ENCODE measurements at places on chromosomes 13 and 19.

GRCh38 chr13:51158365-51158764 lies 47.3 kb upstream of the C13orf42 start:
- H3K4me3 ChIP-seq, result no peak overlapping the region
- H3K36me3 ChIP-seq, result no peaks in the 10 kb centered on the region
- no peak for DNase-seq

DNA sequence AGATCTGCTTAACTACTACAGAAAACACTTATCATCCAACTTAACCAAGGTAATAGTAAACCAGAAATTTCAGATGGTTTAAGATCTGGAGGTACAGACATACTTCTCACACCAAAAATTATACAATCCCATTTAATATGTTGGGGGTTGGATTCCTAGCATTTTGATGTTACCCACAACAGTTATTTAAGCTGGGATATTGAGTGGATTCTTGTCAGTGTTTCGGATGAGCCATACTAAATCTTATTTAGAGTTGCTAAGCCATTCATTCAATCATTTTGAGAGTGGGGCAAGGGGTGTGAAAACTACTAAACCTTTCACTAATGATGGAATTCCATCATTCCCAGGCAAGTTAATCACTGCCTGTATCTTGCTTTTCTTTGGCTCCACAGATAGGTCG lies 40.6 kb downstream of the KATNAL1 start:
- H3K4me3 ChIP-seq, result no peak overlapping the region
- no peak for DNase-seq
- no peaks in the 10 kb centered on the region for H3K27me3 ChIP-seq
- H3K4me1 ChIP-seq, result no peaks in the 10 kb centered on the region

DNA sequence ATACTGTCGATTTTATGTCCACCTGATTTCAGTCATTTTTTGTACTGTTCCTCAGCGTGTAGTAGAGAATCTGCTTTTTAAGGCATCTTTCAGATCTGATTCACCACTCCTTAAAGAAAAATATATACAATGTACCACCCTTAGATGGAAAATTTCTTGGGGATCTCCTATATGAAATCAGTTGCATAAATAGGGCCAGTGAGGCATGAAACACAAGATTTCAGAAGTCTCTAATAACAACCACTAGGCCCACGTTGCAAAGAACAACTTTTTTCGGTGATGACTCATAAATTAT lies 1.4 kb downstream of the USP12 start:
- no peaks in the 10 kb centered on the region for H3K27me3 ChIP-seq
- no peak for DNase-seq
- peak overlapping the region; percentile 90 for H3K27ac ChIP-seq

DNA sequence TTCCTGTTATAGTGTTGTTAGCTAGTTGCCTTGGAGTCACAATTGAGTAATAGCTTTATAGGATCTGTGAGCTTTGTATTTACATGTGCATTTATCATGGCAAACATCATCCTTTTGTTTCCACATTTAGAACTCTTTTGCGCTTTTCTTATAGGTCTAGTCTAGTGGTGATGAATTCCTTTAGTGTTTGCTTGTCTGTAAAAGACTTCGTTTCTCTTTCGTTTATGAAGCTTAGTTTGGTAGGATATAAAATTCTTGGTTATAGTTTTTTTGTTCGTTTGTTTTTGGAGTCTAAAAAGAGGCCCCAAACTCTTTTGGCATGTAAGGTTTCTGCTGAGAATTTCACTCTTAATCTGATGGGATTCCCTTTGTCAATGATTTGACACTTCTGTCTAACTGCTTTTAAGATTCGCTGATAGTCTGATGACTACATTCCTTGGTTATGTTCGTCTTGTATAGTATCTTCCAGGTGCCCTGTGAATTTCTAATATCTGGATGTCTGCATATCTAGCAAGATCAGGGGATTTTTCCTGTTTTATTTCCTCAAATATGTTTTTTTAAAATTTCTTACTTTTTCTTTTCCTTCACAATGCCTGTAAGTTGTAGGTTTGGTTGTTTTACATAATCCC lies 20.2 kb downstream of the DNAJC3 start:
- peaks cover 3% of the 10 kb centered on the region for H3K4me1 ChIP-seq
- DNase-seq, result no peak
- no peaks in the 10 kb centered on the region for H3K27me3 ChIP-seq
- H3K27ac ChIP-seq, result no peak overlapping the region
- no peaks in the 10 kb centered on the region for H3K36me3 ChIP-seq
- H3K4me3 ChIP-seq, result no peak overlapping the region

GRCh38 chr13:57375876-57376275 lies 208.9 kb downstream of the PRR20E start:
- no peak overlapping the region for H3K4me3 ChIP-seq
- no peaks in the 10 kb centered on the region for H3K4me1 ChIP-seq
- DNase-seq, result no peak
- no peak overlapping the region for H3K27ac ChIP-seq
- no peaks in the 10 kb centered on the region for H3K27me3 ChIP-seq

DNA sequence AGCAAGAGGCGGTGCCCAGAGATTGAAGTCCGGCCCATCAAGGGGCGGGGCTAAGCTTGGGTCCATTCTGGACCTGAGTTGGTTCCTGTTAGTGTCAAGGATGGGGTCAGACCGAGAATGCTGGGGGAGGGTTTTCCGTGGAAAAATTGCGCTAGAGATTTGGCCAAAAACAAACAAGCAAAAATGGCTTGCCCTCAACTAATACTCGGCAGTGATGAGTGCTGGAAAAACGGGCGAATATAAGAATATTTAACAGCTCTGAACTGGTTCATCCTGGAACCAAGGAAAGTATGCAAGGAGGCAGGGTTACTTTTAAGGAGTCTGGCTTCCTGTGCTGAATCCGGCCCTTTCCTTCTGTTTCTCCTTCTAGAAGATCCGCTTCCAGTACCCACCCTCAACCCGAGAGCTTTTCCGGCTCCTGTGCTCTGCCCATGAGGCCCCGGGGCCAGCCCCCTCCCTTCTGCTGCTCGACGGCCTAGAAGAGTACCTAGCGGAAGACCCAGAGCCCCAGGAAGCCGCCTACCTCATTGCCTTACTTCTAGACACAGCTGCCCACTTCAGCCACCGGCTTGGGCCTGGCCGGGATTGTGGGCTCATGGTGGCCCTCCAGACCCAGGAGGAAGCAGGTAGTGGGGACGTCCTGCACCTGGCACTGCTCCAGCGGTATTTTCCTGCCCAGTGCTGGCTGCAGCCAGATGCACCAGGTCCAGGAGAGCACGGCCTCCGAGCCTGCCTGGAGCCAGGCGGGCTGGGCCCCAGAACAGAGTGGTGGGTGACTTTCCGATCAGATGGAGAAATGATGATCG lies 880 bp downstream of the SWSAP1 start:
- H3K4me1 ChIP-seq, result peaks cover 31% of the 10 kb centered on the region
- H3K4me3 ChIP-seq, result peak overlapping the region; percentile 43

GRCh38 chr19:30666301-30666803 lies 294.2 kb downstream of the ZNF536 start:
- peak; percentile 83 for DNase-seq
- no peaks in the 10 kb centered on the region for H3K36me3 ChIP-seq
- H3K4me3 ChIP-seq, result no peak overlapping the region
- no peaks in the 10 kb centered on the region for H3K27me3 ChIP-seq
- H3K27ac ChIP-seq, result peak overlapping the region; percentile 81

GRCh38 chr19:17404621-17405249 lies 695 bp downstream of the BST2 start:
- peak overlapping the region; percentile 73 for H3K27ac ChIP-seq
- H3K4me3 ChIP-seq, result peak overlapping the region; percentile 40
- no peaks in the 10 kb centered on the region for H3K27me3 ChIP-seq
- no peaks in the 10 kb centered on the region for H3K4me1 ChIP-seq

DNA sequence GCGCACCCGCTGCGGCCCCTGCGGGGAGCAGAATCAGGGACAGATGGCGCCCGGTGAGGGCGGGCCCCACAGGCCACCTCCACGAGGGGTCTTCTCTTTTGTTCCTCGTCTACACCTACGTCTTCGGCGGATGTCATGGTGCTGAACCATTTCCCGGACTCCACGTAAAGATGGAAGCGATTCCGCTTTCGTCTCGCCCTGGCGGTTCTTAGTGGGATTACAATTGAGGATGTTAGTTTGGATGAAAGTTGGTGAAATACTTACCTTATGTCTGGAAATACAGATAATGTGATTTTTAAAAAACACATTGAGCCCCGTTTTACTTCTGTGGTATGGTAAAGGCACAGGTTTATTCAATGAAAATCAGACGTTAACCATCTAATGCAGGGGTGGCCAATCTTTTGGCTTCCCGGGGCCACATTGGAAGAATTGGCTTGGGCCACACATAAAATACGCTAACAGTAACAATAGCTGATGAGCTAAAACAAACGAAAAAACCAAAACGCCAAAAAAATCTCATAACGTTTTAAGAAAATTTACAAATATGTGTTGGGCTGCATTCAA lies 1.4 kb upstream of the ZMYM5 start:
- peak overlapping the region; percentile 47 for H3K4me3 ChIP-seq
- H3K27me3 ChIP-seq, result no peaks in the 10 kb centered on the region
- peak overlapping the region; percentile 97 for H3K27ac ChIP-seq
- DNase-seq, result no peak
- H3K36me3 ChIP-seq, result no peaks in the 10 kb centered on the region

DNA sequence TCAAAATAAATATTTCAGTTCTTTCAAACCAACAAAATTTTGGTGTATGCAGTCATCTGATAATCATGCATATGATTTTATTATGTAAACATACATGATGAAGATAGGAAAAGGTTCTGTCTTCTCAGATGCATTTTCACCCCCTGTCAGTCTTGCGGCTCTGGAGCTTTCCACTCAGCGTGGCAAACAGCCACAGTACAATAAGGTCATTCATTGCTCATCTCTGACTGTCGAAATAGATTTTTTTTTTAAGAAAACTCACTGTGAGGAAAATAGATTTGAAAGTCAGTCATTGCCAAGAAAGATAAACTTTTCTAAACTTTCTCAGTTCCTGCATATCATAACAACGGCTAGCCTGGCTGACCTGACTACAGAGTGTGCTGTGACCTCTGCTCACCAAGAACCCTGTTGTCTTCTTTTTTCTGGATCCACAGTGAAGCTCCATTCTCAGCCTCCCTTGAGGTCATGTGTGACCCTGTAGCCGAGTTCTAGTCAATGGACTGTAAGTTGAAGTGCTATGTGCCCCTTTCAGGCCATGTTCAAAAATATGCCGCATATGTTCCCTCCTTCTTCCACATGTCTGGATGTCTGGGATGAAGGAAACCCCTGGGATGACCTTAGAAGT lies 519.6 kb downstream of the KLF5 start:
- no peaks in the 10 kb centered on the region for H3K4me1 ChIP-seq
- H3K36me3 ChIP-seq, result no peaks in the 10 kb centered on the region
- DNase-seq, result no peak
- no peak overlapping the region for H3K4me3 ChIP-seq
- H3K27ac ChIP-seq, result no peak overlapping the region

- no peak overlapping the region for H3K27ac ChIP-seq
- H3K36me3 ChIP-seq, result no peaks in the 10 kb centered on the region
- no peaks in the 10 kb centered on the region for H3K27me3 ChIP-seq
- DNase-seq, result no peak
- no peaks in the 10 kb centered on the region for H3K4me1 ChIP-seq
Measured at GRCh38 chr13:23637829-23638228, 67.6 kb downstream of the TNFRSF19 start.

- H3K4me1 ChIP-seq, result no peaks in the 10 kb centered on the region
- no peak overlapping the region for H3K4me3 ChIP-seq
- no peak for DNase-seq
- H3K27ac ChIP-seq, result no peak overlapping the region
- no peaks in the 10 kb centered on the region for H3K27me3 ChIP-seq
Measured at GRCh38 chr19:57935731-57936130, 529 bp upstream of the ZNF418 start.

GRCh38 chr19:10100163-10100785 lies 2.2 kb downstream of the ANGPTL6 start:
- DNase-seq, result no peak
- no peak overlapping the region for H3K27ac ChIP-seq
- peaks cover 5% of the 10 kb centered on the region for H3K4me1 ChIP-seq
- no peak overlapping the region for H3K4me3 ChIP-seq

GRCh38 chr19:40284501-40285352 lies at the start of gene AKT2:
Gene AKT2 (minus strand): TSS chr19:40285345. CDS start chr19:40265267, 20,078 bp downstream.
- H3K27me3 ChIP-seq, result no peaks in the 10 kb centered on the region
- peaks cover 18% of the 10 kb centered on the region for H3K4me1 ChIP-seq
- no peaks in the 10 kb centered on the region for H3K36me3 ChIP-seq
- DNase-seq, result no peak

DNA sequence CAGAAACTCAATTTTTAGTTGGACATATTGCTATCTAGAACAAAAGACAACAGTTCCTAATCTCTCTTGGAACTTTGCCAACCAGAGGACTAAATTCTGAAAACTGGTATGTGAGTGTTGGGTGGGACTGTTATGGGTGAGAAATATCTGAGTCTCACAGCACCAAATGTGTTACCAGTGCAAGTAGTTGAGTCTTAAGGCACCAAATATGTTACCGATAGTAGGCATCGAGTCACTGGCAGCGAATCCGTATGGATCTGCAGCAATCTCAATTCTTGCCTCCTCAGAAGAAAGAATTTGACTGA lies 575.2 kb downstream of the DACH1 start:
- DNase-seq, result no peak
- H3K27ac ChIP-seq, result no peak overlapping the region
- H3K27me3 ChIP-seq, result no peaks in the 10 kb centered on the region
- H3K4me3 ChIP-seq, result no peak overlapping the region

DNA sequence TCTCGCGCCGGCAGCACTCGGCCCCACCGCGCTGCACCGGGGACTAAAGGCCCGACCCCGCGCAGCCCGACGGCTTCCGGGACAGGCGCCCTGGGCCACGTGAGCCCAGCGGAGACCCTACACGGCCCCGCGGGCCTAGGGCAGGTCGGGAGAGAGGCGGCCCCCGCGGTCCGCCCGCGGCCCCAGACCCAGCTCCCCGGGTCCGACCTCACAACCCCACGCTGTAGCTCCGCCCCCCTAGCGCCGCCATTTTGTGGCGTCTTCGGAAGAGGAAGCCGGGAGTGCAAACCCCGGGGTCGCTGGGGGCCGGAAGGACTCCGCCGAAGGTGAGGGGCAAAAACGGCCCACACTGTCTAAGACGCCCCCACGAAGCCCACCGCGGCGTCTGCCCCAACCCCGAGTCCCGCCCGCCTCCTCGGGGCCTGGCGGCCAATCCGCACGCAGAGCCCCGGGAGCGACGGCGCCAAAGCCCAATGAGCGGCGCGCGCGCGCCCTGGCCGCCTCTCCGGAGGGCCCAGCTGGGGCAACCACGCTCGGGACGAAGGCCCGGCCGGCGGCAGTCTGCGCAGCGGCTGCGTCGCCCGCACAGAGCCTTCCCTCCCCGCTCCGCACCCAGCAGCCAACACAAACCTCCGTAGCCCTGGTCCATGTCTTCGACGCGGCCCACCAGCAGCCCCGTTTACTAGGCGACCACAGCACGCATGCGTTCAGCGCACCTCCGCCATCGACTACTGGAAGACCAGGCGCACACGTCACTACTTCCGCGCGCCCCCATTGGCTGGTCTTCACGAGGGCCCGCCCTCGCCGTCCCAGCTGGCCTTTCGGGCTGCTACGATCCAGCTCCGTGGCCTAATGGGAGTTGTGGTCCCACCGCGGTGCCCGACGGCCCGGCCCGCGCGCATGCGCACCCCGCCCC lies at the start of gene AKAP8:
TSS of gene AKAP8 (minus strand) at position 705 of the 916 bp plus-strand sequence. CDS start at position 649, 56 bp downstream.
- no peaks in the 10 kb centered on the region for H3K36me3 ChIP-seq
- no peaks in the 10 kb centered on the region for H3K27me3 ChIP-seq
- peak; percentile 97 for DNase-seq
- H3K4me3 ChIP-seq, result peak within 1 kb of the TSS; percentile 94
- H3K27ac ChIP-seq, result peak within 1 kb of the TSS; percentile 97
- H3K4me1 ChIP-seq, result no peaks in the 10 kb centered on the region

All from pancreas (tissue), 10 donors.